ENCODE measurements at places on chromosomes 5 and 9.
A peak's percentile ranks its signal among the peaks of the same experiment; 100 is the strongest.

GRCh38 chr9:123174887-123175518 is 93.4 kb downstream of the STRBP start:
- no peak for ATAC-seq

GRCh38 chr5:75566710-75567309 is 44.4 kb upstream of the ANKDD1B start:
- peak; percentile 84 for ATAC-seq

DNA sequence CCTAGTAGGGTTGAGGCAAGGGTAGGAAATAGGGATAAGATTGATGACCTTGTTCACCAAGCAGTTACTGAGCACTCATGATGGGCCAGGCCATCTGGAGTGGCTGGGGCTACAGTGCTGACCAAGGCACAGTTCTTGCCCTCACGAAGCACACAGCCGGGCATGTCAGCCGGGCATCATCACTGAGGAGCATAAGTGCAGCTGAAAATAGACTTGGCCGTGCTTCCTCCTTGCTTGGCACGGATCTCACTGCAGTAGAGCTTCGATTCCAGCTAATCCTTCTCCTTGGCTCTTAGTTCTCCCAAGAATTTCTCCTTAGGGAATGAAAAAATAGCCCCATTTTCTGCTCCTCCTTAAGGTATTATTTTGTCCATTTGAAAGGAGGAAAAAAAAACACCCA is 116.6 kb downstream of the NMUR2 start:
- ATAC-seq = no peak

DNA sequence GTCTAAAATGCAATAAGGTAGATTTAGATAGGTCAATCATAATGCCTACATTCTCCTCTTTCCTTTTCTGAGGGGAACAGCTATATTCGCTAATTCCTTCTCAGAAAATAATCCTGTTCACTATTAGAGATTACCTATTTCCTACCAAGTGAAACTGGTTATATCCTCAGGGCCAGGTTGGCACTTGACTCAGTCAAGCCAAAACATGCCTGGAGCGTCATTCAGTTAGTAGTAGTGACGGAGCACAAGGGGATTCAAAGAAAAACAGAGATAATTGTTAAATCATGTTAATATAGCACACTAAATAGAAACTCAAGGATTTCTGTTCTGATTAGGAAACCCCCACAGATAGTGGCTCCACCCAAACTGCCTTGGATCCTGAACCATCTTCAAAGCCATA is 515.4 kb upstream of the PTPRD start:
- ATAC-seq = no peak

DNA sequence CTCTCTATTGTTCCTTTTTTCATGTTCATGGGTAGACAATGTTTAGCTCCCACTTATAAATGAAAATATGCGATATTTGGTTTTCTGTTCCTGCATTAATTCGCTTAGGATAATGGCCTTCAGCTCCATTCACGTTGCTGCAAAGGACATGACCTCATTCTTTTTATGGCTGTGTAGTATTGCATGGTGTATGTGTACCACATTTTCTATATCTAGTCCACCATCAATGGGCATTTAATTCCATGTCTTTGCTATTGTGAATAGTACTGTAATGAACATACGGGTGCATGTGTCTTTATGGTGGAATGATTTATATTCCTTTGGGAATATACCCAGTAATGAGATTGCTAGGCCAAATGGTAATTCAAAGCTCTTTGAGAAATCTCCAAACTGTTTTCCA is 392.0 kb downstream of the EFNA5 start:
- ATAC-seq = peak; percentile 98

DNA sequence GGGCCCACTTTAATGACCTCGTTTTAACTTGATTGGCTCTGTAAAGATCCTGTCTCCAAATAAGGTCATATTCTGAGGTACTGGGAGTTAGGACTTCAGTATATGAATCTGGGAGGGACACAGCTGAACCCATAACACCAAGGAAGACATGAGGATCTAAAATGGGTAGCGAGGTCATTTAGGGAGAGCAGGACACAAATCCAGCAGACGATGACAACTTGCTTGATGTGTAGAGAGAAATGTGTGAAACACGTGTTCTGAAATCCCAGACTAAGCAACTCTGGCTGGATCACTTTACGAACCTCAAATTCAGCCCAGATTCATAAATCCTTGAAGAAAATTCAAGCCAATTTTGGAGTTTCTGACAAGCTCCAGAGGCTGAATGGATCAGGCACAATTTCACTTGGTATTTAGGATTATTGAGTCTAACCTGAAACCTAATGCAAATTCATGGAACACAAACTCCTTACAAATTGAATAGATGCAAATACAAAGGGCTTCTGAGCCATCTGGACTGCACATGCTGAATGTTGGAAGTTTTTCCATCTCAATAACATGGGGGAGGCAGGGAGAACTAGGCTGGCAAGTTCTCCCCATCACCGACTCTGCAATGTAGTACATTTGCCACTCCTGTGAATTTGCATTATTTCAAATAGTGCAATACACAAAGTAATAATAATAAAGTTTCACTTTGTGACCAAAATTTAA is 74.0 kb upstream of the SLC30A5 start:
- no peak for ATAC-seq
